ENCODE measurements at places on chromosomes 7 and 10. TPM values are rescaled to one million over a fixed set of nuclear protein-coding genes. Genes with fewer than 3 reads are reported as not detected.

- H3K36me3 ChIP-seq = peaks cover 9% of the 10 kb centered on the region
- peak; percentile 72 for DNase-seq
- no peaks in the 10 kb centered on the region for H3K27me3 ChIP-seq
Measured at GRCh38 chr10:16809074-16809718, 8.0 kb downstream of the RSU1 start.

DNA sequence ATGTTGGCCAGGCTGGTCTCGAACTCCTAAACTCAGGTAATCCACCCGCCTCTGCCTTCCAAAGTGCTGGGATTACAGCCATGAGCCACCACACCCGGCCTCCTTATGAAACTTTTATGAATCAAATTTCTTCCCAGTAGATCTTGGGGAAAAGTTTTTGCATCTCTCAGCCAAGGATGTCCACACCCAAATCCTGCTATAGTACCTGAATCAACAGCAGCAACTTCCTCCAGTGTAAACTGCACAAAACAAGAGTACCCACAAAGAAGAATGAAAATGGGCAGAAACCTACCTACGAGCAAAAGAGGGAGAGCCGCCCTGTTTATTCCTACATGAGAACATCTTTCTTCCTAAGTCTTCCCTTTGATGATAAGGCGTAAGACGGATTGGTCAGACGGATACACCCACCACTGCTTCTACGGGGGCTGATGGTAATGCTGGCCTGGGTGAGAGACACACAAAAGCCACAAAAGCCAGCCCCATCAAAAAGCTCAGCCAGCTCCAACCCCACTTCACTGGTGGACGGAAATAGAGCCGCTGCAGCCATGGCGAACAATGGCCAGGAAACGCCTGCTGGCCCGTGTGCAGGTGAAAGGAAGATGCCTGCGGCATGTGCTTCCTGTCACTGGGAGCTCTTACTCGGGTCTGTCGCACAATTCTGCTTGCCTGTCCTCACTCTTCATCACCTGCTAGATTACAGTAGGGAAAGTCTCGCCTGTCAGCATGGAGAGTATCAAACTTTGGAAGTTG, 10.4 kb downstream of the JCAD start:
- no peaks in the 10 kb centered on the region for H3K36me3 ChIP-seq
- H3K27ac ChIP-seq = no peak overlapping the region
- no peak overlapping the region for H3K4me3 ChIP-seq
- H3K4me1 ChIP-seq = peaks cover 16% of the 10 kb centered on the region
- no peak for DNase-seq
- H3K27me3 ChIP-seq = no peaks in the 10 kb centered on the region

- peaks cover 40% of the 10 kb centered on the region for H3K4me1 ChIP-seq
- no peak overlapping the region for H3K27ac ChIP-seq
- H3K4me3 ChIP-seq = no peak overlapping the region
- DNase-seq = no peak
Measured at GRCh38 chr10:123428391-123428790, 237.8 kb upstream of the GPR26 start.

DNA sequence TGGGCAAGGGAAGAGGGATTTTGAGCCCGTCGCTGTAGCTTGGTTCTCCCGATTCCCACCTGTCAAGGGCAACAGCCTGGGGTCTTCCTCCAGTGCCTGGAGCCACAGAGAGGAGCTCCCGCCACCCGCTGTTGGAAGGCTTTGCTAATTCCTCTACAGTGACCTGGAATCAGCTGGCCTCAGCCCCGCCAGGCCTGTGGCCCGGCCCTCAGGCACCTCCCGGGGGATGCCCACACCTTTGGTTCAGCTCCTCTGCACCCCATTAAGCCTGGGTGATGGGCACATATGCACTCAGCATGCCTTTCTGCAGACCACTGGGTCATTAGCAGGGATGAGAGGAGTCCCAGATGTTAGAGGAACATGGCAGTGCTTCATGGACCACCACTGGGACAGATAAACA, 121.4 kb upstream of the MKI67 start:
- no peaks in the 10 kb centered on the region for H3K36me3 ChIP-seq
- no peaks in the 10 kb centered on the region for H3K27me3 ChIP-seq
- no peak for DNase-seq
- H3K4me1 ChIP-seq = peaks cover 4% of the 10 kb centered on the region
- H3K4me3 ChIP-seq = no peak overlapping the region

- no peaks in the 10 kb centered on the region for H3K27me3 ChIP-seq
- no peak overlapping the region for H3K4me3 ChIP-seq
- H3K4me1 ChIP-seq = no peaks in the 10 kb centered on the region
- no peak for DNase-seq
- H3K36me3 ChIP-seq = peaks cover 15% of the 10 kb centered on the region
Measured at GRCh38 chr10:17340144-17340829, 112.2 kb downstream of the VIM start.

DNA sequence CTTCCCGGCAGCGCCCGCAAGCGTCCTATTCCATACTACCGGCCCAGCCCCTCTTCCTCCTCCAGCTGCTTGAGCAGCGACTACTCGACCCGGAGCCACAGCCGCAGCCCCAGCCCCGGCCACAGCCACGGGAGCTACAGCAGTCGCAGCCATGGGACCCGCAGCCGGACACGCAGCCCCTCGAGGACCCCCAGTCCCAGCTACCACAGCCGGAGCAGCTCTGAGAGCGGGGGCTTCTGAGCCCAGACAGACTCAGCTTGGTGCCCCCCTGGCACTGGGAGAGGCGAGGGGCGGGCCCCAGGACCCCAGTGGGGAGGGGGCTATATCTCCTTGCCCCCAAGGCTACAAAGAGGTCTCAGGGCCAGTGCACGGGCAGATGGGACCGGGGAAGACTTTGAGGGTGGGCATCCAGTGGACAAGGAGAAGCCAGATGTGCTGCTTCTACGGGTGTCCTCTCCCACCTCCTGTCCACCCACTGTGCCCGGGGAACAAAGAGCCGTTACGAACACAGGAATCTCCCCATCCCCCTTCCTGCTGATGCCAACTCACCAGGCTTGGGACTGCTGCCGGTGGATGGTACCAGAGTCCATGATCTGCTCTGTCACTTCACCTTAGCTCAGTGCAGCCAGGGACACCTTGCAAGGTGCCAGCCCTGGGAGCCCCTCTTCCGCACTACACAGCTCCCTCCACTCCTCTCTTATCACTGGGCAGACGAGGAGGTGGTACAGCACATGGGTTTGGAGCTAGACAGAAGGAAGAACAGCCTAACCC, 16.7 kb upstream of the HSPB1 start:
- peaks cover 18% of the 10 kb centered on the region for H3K4me1 ChIP-seq
- peaks cover 32% of the 10 kb centered on the region for H3K27me3 ChIP-seq
- H3K27ac ChIP-seq = no peak overlapping the region
- H3K36me3 ChIP-seq = no peaks in the 10 kb centered on the region

- no peak overlapping the region for H3K4me3 ChIP-seq
- H3K27me3 ChIP-seq = no peaks in the 10 kb centered on the region
- DNase-seq = no peak
Measured at GRCh38 chr7:2611401-2611800, 20.4 kb upstream of the TTYH3 start.

DNA sequence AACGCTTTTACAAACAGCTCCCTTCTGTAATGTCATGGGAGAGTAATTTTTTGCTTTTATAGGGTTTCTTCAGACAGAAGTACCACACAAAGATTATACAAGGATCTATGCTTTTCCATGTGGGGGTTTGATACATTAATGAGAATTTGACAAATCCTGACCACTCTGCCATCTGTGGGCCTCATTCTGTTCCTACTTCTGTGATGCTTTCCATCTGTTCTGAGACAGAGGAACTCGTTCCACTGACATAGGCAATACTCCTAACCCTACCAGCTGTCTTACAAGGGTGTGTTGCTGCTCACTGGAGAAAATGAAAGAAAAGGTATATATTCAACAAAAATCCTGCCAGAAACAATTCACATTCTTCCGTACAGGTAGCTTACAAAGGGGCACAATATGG, 59.4 kb upstream of the NAMPT start:
- DNase-seq = no peak
- no peak overlapping the region for H3K4me3 ChIP-seq
- no peaks in the 10 kb centered on the region for H3K4me1 ChIP-seq
- H3K36me3 ChIP-seq = peaks cover 34% of the 10 kb centered on the region
- H3K27me3 ChIP-seq = peaks cover 3% of the 10 kb centered on the region

DNA sequence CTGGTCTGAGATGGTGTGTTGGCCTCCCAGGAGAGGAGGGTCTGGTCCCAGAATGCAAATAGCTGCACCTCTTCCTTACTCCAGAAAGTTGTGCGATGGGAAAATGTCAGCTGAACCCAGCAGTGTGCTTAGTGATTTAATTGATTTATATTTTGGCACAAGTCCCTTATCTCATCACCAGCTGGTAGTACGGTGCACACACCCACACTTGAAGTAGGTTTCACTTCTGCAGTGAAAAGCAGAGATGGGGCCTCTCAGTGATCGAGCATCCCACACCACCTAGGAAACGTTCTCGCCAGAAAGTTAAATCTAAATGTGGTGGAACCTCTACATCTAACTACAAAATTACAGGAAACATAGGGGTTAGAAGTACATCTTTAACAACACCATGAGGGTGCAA, 80.4 kb downstream of the UBE3C start:
- no peak for DNase-seq
- no peaks in the 10 kb centered on the region for H3K27me3 ChIP-seq
- peak overlapping the region; percentile 80 for H3K27ac ChIP-seq

- H3K4me3 ChIP-seq = no peak overlapping the region
- no peak for DNase-seq
- peaks cover 24% of the 10 kb centered on the region for H3K4me1 ChIP-seq
- H3K36me3 ChIP-seq = no peaks in the 10 kb centered on the region
- H3K27ac ChIP-seq = no peak overlapping the region
Measured at GRCh38 chr7:13846386-13846785, 143.1 kb downstream of the ETV1 start.

DNA sequence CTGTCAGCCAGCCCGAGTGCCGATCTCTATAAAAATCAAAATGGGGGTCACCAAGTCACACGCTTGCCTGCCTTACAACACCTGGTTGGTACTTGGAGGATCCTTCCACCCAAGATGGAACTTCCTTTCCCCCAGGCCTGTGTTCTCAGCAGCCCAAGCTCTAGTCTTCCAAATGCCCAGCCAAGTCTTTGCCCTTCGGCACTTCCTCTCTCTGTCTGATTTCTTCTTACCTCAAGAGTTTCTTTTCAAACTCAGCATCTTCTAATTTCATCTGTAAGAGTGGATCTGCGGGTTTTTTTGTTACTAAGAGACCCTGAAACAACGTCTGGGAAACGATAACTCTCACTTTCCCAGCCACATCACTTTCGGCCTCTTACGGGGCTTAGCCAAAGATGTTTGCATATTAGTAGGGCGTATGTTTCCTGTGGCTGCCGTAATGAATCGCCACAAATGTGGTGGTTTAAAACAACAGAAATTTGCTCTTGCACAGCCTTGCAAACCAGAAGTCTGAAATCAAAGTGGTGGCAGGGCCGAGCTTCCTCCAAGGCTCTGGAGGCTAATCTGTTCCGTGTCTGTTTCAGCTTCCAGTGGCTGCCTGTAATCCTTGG, 219.9 kb downstream of the TCF7L2 start:
- peak overlapping the region; percentile 73 for H3K27ac ChIP-seq
- DNase-seq = no peak
- H3K36me3 ChIP-seq = no peaks in the 10 kb centered on the region
- no peaks in the 10 kb centered on the region for H3K27me3 ChIP-seq
- no peak overlapping the region for H3K4me3 ChIP-seq

DNA sequence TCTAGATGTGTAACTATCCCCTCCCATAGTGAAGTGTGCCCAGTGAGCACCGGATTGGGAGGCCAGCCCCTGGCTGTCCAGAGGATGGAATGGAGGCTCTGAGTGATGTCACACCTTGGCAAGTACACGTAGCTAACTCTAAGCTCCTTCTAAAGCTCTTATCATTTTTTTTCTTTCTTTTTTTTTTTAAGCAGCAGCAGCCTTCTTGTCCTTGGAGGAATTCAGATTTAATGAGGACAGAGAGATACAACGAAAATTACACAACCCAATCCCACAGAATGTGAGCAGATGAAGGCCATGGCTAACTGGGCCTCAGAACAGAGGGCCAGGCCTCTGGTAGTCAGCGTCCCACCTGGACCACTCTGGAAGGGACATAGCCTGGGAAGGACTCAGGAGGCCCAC, 11.3 kb downstream of the TNS3 start:
- H3K4me1 ChIP-seq = peaks cover 65% of the 10 kb centered on the region
- H3K36me3 ChIP-seq = peaks cover 5% of the 10 kb centered on the region
- no peaks in the 10 kb centered on the region for H3K27me3 ChIP-seq
- DNase-seq = no peak

GRCh38 chr7:139798892-139799291, 21.1 kb upstream of the HIPK2 start:
- H3K27me3 ChIP-seq = peaks cover 6% of the 10 kb centered on the region
- H3K27ac ChIP-seq = no peak overlapping the region
- no peak overlapping the region for H3K4me3 ChIP-seq

The TACC2 gene
- total RNA-seq = 22.2 TPM

The PANK1 gene
- 25.8 TPM for total RNA-seq

The LIPN gene
- not detected for total RNA-seq

The KIAA1217 gene
- 19.7 TPM for total RNA-seq
